ENCODE measurements at places on chromosomes 7 and 10.

GRCh38 chr10:101244321-101245050 is 15.2 kb upstream of the LBX1 start:
- DNase-seq, result no peak

DNA sequence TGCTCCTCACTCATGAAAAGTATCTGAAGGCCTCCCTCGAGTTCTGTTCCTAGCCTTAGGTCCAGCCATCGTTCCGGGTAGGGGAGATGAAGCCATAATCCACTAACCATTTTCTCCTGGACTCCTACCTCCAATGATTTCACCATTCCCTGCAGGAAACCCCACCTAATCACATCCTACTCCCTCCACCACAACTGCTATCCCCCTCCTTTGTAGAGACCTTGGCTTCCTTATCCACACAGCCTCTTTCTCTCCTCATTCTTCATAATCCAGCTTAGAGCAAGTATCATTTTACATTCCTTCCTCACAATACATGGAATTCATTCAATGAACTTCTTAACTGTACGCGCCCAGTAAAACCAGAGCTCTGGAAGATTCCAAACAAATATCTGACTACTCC is 18.7 kb downstream of the HNRNPF start:
- DNase-seq, result no peak

GRCh38 chr7:139109983-139110411 is 477 bp upstream of the ZC3HAV1 start:
- no peak for DNase-seq

DNA sequence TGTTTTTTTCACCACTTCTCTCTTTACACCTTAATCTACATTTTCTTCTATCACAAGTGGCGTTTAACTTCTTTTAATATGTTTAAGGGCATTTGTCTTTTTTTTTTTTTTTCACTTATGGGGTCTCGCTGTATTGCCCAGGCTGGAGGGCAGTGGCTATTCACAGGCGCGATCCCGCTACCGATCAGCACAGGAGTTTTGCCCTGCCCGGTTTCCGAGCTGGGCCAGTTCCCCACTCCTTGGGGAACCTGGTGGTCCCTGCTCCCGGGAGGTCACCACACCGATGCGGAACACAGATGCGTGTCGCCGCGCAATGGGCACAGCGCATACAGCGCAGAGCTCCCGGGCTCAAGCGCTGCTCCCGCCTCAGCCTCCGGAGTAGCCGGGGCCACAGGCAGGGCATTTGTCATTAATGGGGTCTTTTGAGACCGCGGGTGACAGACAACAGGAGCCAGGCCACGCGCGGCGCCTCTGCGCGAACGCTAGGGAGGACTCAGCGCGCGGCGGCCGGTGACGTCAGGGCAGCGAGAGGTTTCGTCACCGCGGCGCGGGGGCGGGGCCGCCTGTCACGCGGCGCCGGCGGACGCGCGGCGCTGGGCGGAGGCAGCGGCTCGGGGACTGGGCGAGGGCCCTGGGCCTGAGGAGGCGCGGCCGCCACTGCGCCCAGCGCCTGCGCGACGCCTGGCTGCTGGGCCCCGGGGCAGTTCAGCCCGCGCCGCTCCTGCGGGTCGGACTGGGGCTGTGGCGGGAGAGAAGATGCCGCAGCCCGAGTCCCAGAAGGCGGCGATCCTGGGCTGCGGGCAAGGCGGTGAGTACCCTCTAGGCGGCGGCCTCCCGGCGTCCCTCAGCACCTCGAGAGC is at the start of gene GALNT11:
GALNT11 (plus strand) TSS at position 598 of the 860 bp plus-strand sequence. CDS start 68,554 bp downstream, outside the sequence.
- DNase-seq, result peak; percentile 78

DNA sequence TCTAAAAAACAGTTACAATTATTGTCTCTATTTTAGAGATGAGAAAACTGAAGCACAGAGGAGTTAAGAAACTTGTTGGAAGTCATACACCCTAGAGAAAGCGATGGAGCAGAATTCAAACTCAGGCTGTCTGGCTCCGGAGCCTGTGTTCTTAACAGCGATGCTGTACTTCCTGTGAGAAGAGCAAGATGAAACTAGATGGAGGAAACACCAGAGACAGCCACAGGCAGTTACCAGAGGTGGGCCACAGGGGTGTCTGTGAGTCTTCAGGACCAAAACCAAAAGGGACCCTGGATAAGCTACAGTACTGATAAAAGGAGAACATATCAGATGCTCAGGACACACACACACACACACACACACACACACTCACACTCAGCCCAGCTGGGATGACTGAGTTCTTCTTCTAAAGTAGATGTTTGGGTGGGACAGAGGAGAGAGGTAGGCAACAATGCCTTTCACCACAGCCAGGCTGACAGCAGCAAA is 289.2 kb downstream of the FZD1 start:
- no peak for DNase-seq

DNA sequence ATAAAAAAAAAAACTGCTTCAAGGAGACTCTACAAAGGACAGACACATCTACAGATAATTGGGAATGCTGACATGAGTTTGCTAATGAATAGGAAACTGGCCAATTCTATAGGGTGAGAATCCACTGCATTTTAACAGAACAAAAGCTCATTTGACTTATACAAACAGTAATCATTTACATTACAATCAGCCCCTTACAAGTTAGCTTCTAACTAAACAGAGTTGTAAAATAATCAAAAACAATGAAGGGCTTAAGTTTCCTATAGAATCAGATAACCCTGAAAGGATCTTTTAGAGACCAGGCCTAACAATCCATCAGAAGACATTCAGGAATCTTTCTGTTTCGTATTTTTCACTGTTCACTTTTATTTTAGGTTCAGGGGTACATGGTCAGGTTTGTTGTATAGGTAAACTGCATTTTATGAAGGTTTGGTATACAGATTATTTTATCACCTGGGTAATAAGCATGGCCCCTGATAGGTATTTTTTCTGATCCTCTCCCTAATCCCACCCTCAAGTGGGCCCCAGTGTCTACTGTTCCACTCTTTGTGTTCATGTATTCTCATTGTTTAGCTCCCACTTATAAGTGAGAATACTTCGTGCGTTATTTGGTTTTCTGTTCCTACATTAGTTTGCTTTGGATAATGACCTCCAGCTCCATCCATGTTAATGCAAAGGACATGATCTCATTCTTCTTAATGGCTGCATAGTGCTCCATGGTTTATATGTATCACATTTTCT is 131.3 kb upstream of the NOBOX start:
- DNase-seq, result no peak

DNA sequence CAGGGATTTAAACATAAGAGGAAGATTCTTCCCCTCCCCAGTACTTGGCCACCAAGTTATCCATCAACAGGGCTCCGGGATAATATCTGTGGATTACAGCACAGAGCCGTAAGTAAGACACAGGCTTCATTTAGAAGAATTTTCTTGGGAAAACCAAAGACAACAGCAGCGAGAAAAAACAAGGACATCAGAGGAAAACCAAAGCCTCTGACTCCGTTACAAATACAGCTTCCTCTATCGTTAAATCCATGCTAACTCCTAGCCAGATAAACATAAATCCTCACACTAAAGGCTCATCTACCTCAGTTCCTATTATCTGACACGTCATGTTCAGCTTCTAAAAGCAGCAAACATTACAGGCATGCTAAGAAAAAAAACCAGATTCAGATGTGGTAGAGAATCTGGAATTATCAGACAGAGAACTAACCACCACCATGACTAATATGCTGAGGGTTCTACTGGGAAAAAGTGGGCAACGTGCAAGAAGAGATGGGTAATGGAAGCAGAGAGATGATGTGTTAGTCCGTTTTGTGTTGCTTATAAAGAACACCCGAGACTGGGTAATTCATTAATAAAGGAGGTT is 48.4 kb downstream of the BRI3 start:
- DNase-seq, result no peak

GRCh38 chr10:51340845-51341610 is 266.7 kb downstream of the PRKG1 start:
- no peak for DNase-seq

DNA sequence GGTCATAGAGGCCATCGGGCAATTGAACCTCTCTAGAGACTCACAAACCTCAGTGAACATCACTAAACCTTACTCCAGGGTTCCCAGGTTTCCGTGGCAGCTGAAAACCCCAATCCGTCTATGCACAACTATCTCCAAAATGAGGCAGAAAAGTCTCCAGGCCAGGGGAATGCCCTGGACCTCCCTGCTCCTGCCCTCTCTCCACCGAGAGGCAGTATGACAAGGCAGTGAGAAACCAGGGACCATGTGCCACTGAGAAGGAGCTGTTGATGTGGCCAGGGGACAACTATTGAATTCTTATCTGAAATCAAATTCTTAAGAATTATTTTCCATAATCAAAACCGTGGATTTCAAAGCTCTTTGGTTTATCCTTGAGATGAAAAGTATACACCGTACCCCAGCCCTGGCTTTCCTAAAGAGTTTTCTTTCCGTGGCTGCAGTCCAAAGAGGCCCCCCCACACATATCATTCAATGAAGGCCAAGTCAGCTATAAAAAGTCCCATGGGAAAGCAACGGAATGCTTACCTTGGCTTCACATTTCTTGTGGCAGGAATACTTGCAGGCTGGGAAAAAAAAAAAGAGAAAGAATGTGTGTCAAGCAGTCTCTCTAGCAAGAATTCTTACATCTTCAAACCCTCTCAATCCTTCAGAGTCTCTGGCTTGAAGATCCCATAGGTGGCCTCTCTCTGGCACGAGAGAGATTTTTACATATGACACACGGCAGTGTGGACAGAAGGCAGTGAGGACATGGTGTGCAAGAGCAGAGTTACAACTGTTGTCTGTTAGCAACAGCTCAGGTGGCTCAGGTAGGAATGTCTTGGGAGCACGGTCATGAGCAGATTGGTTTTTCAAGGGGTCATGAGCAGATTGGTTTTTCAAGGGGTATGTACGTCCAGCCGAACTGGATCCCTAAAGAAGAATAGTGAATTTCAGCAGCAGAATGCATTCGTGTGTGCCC is 75.2 kb downstream of the TNS3 start:
- no peak for DNase-seq

DNA sequence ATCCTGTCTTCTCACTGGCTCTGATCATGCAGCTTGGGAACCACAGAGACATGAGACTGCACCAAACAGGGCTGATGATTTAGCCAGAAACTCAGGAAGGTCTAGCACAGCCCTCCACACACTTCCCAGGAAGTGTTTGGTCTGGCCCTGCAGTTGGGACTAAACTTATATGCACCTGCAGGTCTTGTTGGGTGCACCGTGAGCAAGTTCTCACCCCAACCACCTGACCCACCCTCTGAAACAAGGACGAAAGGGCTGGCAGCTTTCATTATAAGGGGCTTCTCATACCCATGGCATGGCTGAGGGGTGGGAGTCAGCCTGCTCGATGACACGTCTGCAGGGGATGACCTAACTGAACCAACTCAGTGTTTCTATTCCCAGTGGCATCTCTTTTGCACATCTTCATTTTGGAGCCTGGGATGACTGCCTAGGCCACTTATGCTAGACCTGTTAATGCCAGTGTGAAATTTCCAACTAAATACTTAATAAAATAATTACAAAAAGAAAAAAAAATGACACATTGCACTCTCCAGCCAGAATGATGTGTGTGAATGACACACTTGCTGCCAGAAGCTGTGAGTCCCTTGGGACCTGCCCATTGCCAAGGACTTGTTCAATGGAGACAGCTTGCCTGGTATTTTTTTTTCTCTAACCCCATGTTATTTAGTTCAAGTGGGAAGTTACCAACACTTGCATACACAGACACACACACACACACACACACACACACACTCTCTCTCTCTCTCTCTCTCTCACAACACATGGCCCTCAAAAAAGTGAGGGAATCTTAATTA is 102.6 kb downstream of the NEURL1 start:
- DNase-seq, result no peak

DNA sequence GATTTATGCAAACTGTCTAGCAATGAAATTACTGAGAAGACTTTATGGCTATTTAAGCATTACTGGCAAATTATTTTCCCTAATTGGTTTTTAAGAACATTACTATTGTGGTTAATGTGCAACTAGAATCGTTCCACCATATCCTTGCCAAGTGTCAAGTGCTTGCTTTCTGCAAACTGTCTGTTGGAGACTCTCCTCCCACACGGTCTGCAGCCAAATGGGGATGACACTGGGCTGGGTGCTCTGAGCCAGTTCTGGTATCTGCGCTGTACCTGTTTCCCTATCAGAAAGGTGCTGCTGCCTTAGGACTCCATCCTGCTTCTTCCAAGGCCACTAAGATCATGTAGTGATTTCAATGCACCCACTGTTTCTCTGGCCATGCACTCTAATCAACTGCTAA is 110.4 kb downstream of the RAMP3 start:
- DNase-seq, result no peak

GRCh38 chr10:132443983-132444876 is 47.2 kb downstream of the PWWP2B start:
- no peak for DNase-seq

DNA sequence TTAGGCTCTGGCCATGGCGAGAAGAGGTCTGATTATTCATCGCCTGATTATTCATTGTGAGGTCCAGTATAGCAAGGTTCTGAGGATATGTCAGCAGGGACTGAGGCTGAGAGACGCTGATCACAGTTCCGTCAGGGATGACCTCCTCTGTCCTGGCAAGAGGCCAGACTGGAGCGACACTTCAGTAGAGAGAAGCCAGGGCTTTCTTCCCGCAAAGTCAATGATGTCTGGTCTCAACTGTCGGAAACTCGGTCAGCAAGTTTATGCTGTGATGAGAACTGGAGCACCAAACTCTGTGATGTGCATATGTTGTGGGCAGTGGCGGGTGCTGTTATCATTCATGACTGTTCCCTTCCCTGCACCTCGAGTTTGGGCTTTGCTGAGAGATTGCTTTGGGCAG is 29.0 kb upstream of the GNA12 start:
- DNase-seq, result no peak

- no peak for DNase-seq
These were observed 106.8 kb downstream of the PAXIP1 start for GRCh38 chr7:154896076-154896475.

GRCh38 chr10:104689105-104689504 is 48.0 kb downstream of the SORCS3 start:
- no peak for DNase-seq

DNA sequence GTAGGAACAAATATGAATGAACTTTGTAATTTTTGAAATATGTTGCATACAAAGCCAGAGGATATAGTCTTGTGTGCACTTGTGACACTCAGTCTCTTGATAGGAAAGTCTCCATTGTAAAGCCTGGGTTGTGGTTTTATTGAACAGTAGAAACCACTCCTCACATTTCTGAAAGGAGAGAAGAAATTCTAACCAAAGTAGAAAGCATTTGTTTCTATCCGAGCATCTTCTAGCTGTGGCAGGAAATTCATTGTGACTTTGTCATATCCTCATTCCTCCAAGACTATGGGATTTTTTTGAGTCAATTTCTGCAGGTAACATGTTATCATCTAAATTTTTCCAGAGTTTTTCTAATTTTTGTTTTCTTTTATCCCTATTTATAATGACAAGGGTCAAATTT is 55.5 kb upstream of the NCF1 start:
- no peak for DNase-seq
